HFFc6 (cell line): ENCODE measurements at places on chromosomes 6 and 20. TPM values are rescaled to one million over a fixed set of nuclear protein-coding genes. Genes with fewer than 3 reads are reported as not detected.

DNA sequence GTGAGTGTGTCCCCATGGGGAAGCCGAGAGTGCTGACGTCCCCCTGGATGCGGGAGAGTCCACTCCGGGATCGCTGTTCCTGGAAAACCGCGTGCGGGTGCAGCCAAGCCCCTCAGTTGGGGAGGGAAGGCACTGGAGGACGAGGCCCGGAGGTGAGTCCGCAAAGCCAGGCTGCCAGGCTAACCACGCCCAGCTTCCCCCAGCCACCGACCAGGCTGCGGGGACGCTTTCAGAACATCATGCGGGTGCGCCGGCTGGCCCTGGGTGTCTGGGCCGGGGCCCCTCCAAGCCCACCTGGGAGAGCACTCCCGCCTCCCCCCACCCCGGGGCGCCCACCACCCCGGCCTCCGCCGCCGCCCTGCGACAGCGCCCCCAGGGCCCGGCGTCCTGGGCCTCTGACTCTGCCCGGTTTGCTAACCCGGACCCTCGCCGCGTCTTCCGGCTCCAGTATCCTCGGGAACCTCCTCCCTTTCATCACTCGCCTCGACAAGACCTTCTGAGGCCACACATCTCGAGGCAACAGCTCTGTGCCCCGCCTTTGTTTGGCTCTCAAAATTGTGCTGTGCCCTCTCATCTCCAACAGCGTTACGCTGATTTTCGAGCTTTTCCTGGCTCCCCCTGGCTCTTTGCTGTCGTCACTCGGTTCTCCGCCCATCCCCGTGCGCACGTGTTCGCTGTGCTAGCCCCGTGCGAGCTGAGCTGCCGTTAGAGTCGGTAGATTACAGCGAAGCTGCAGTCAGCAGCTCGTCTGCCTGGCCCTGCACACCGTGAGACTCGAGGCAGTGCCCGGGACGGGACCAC, 47.1 kb upstream of the ENTPD6 start:
- no peak overlapping the region for H3K27ac ChIP-seq
- peaks cover 5% of the 10 kb centered on the region; the same call in 1 of the 2 replicates for H3K4me1 ChIP-seq
- peak overlapping the region; percentile 67; the same call in 1 of the 2 replicates for H3K4me3 ChIP-seq

- no peak overlapping the region for H3K27ac ChIP-seq
- peaks cover 13% of the 10 kb centered on the region; the same call in 1 of the 2 replicates for H3K27me3 ChIP-seq
- no peaks in the 10 kb centered on the region for H3K4me1 ChIP-seq
Measured at GRCh38 chr20:21534453-21534852, 20.6 kb upstream of the NKX2-2 start.

DNA sequence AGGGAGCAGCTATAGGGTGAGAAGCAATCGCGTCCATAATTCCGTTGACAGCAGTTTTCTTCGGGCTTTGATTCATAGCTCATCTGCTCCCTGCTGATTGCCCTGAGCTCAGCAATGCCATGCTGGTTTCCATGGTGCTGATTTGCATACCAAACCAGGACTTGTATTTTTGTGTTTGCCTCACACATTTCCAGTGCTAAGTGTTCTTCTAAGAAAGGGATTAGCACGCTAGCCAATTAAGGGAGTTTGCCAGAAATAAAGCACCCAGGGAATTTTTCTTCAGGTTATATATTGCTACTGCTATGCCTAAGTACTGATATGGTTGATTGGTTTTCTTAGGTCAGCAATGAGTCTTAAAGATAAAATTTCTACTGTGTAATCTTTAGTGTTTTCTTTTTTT, 177.6 kb downstream of the PLCB1 start:
- no peak for DNase-seq
- H3K27ac ChIP-seq = no peak overlapping the region
- no peaks in the 10 kb centered on the region for H3K27me3 ChIP-seq
- H3K4me3 ChIP-seq = no peak overlapping the region
- H3K36me3 ChIP-seq = no peaks in the 10 kb centered on the region

Gene TTPAL
- total RNA-seq = 30.3 and 34.4 TPM in 2 replicates

- peaks cover 4% of the 10 kb centered on the region; the same call in 1 of the 2 replicates for H3K27me3 ChIP-seq
- peaks cover 11% of the 10 kb centered on the region for H3K4me1 ChIP-seq
- no peaks in the 10 kb centered on the region for H3K36me3 ChIP-seq
- no peak overlapping the region for H3K4me3 ChIP-seq
Measured at GRCh38 chr6:111113336-111114086, 26.2 kb downstream of the SLC16A10 start.

DNA sequence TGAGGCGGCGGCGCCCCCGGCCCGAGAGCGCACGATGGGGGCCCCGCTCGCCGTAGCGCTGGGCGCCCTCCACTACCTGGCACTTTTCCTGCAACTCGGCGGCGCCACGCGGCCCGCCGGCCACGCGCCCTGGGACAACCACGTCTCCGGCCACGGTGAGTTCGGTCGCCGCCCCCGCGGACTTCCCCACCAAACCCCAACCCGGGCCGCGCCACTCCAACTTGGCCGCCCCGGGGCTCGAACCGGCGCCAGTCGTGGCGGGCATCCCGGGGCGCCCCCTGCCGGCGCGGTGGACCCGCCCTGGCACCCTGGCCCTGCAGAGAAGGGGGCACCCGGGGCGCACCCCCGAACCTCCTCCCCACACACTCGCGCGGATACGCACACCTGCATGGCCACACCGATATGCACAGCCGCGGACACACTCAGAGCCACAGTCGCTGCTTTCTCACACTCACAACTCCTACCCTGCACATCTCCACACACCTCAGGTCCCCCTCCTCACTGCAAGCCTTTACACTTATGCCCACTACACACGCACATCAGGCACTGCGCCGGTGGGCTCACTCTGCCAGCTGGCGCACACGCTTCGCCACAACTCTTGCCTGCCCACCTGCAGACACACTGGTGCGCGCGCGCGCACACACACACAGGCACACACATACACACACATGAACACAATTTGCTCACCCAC, 535 bp downstream of the VSTM2L start:
- H3K27me3 ChIP-seq = peaks cover 46% of the 10 kb centered on the region
- no peak for DNase-seq
- no peak overlapping the region for H3K27ac ChIP-seq
- no peaks in the 10 kb centered on the region for H3K36me3 ChIP-seq
- H3K4me1 ChIP-seq = peaks cover 25% of the 10 kb centered on the region

Gene SYS1
- total RNA-seq = 23.5 to 35.6 TPM (median 32.7 TPM) in 3 replicates

DNA sequence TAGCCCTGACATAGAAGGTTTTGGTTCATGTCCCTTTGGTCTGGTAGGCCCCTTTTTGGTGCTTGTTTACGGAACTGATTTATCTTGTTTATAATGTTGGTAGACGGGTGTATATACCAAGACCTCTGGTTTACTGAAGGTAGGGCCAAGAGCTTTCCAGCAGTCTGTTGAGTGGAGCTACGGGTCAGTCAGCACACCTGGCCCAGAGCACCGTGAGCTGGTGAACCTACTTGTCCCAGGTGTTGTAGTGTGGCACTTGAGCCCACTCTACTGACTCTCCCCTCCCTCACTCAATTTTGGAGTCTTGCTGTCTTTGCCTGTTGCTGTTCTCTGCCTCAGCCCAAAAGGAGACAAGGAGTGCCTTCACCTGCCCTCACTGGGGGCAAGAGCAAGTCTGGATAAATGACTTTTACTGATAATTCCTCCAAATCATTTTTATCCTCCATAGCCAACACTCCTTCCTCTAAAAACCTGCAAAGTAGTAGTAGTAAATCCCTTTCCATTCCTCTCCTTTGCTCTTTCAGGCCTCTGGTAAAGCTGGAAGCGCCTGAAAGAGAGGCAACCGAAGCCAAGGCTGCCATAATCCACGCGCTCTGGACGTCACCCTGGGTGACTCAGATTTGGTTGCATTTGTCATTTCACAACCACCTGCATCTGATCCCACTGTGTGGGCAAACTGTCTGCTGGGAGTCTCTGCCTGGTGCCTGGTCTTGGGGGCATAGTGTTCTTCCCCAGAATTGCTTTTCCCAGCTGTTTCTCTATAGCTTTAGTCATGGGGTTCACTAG, 22.2 kb downstream of the RREB1 start:
- no peak overlapping the region for H3K4me3 ChIP-seq
- no peaks in the 10 kb centered on the region; the same call in 1 of the 2 replicates for H3K27me3 ChIP-seq
- no peak for DNase-seq
- H3K4me1 ChIP-seq = peaks cover 49% of the 10 kb centered on the region
- H3K36me3 ChIP-seq = peaks cover 10% of the 10 kb centered on the region

DNA sequence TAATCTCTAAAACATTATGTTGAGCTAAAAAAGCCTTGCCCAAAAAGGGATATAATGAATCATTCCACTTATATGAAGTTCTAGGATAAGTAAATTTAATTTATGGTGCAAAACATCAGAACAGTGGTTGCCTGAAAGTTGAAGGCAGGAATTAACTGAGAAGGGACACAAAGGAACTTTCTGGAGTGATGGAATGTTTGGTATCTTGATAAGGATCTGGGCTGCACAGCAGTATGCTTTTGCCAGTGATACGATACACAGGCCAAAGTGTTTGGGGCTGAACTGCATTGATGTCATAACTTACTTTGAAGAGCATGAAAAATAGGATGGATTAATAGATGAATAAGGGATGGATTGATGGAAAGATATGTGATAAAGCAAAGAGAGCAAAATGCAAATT, 146.1 kb upstream of the LRFN2 start:
- no peaks in the 10 kb centered on the region for H3K36me3 ChIP-seq
- DNase-seq = peak; percentile 50
- H3K4me1 ChIP-seq = peaks cover 15% of the 10 kb centered on the region

Gene TRIM31
- not detected in 2 replicates for total RNA-seq

GRCh38 chr6:148269386-148269785, 73.3 kb upstream of the SASH1 start:
- no peaks in the 10 kb centered on the region for H3K27me3 ChIP-seq
- H3K4me3 ChIP-seq = no peak overlapping the region
- H3K27ac ChIP-seq = peak overlapping the region; percentile 69

DNA sequence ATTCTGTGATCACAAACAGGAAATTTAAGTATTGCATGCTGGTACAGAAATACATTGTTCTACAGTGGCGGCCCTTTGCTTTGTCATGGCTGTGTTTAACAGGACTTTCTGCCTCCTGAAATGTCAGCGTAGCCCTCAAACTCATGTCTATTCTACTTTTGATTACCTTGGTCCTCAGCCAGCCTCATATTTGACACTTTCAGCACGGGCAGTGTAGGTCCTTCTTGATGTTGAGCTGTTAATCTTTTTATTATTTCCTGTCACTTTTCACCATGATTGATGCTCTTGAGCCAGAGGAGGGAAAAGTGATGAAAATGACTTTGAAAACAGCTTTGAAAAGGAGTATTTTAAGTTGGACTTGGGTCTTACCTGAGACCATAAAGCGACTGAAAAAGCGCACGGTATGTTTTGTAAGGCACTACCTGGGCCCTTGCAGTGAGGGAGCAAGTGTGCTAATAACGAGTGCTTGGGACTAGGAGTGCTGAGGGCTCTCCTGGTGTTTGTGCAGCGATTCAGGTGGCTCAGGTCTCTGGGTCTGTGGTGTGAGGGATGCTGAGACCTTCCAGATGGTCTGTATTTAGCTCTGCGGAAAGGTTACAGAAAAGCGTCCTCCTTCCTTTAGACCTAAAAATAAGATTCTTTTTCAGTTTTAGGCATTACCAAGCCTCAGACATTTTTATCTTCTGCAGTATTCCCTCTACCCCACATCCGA, 45.2 kb upstream of the RREB1 start:
- peaks cover 16% of the 10 kb centered on the region for H3K4me1 ChIP-seq
- no peaks in the 10 kb centered on the region for H3K27me3 ChIP-seq
- no peak overlapping the region for H3K4me3 ChIP-seq
- no peak for DNase-seq

- no peaks in the 10 kb centered on the region for H3K27me3 ChIP-seq
- DNase-seq = no peak
- H3K27ac ChIP-seq = no peak overlapping the region
- H3K36me3 ChIP-seq = no peaks in the 10 kb centered on the region
- no peak overlapping the region for H3K4me3 ChIP-seq
Measured at GRCh38 chr6:5521322-5521721, 260.0 kb downstream of the FARS2 start.
